ENCODE measurements at places on chromosomes 7 and 10.

GRCh38 chr7:23468526-23469149 lies 1.7 kb downstream of the IGF2BP3 start:
- peak; percentile 35 for DNase-seq

DNA sequence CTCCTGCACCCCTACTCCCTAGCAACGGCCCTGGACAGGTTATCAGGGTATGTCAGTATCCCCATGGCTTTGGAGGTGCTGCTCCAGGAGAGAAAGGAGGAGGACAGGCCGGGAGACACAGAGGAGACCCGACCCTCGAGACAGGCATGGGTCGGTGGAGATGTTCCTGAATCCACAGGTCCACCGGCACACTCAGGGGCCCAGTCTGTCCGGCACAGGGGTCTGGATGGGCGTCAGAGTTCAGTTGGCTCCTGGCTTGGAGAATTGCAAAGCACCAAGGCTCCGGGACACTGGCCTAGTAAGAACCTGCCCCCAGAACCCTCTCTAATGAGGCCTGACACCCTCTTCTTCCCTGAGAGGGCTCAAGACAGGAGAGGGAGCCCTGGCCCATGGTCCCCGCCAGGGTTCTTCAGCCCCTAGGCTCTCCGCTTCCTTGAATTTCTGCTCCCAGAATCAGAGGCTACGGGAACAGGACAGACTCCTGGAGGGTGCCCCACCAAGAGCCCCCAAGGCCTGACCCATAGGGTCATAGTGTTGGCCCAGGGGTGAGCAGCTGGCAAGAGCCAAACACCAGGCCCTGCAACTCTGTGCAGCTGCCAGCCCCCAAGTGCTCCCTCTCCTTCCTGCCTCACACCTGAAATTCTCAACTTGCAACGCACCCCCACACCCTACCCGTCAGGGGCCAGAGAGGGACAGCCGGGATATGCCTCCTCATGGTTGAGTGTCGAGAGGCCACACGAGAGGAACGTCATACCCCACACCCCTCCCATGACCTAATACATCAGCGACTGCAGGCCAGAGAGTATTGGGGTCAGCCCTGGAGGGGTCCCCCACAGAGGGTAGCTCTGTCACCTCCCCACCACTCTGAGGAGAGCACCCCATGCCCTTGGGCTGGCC lies 5.5 kb upstream of the IRF5 start:
- no peak for DNase-seq

GRCh38 chr7:137169282-137169698 lies 174.2 kb downstream of the PTN start:
- DNase-seq: no peak

- DNase-seq: no peak
Observed at GRCh38 chr10:28169525-28169924, 133.3 kb downstream of the MPP7 start.

DNA sequence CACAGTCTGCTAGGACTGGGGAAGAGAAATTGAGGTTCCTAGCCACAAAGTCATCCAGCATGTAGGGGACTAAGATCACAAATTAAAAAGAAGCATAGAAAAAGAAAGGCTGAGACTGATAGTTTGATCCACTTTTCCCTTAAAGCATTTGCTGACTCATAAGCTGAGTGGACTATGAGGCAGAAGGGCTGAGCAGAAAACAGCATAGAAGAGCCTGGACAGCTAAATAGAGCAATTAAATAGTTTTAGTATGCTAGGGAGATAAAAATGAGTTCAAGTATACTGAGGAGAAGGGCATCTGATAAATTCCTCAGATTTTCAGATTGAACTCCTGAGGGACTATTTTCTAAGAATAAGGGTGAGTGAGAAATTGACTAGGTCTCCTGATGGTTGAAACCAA lies 155.9 kb upstream of the EGR2 start:
- DNase-seq: no peak

DNA sequence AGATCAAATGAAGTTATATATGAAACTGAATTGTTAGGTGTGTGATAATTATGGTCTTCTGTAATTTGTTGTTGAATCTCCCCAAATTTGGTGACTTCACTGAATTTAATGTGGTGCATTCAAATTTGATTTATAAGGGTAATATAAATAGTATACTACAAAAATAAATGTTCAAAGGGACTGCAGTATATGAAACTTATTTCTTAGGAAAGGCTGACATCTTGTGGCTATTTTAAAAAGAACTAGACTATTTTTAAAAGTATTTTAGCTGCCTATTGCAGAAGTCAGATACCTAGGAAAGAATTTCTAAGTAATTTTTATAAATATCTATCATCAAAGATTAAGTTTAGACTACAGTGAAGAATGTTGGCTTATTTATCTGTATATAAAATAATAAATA lies 36.6 kb downstream of the ATRNL1 start:
- DNase-seq: no peak

- DNase-seq: peak; percentile 3
Observed at GRCh38 chr10:90319188-90319914, 538.5 kb downstream of the HTR7 start.

- no peak for DNase-seq
Observed at GRCh38 chr10:12685261-12686058, 316.1 kb downstream of the CCDC3 start.

DNA sequence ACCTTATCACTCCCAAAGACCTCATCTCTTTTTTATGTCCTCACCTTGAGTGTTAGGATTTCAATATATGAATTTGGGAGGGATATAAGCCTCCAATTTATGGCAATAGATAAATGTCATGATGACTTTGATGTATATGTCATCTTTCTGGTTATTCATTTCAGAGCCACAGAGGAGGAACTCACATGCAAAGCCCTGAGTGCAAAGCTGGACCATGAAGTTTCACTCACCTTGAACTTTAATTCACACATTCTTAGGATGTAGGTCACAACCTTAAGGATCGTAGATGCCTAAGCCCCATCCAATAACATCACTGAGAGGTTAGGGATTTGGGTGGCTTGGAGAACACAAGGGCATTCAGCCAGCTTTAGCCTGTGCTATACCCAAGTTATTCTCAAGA lies 81.9 kb upstream of the ZPBP start:
- no peak for DNase-seq

- no peak for DNase-seq
Observed at GRCh38 chr10:12455766-12456165, 106.4 kb downstream of the CAMK1D start.

GRCh38 chr10:79266543-79267312 lies 80.5 kb upstream of the PPIF start:
- DNase-seq: peak; percentile 22

DNA sequence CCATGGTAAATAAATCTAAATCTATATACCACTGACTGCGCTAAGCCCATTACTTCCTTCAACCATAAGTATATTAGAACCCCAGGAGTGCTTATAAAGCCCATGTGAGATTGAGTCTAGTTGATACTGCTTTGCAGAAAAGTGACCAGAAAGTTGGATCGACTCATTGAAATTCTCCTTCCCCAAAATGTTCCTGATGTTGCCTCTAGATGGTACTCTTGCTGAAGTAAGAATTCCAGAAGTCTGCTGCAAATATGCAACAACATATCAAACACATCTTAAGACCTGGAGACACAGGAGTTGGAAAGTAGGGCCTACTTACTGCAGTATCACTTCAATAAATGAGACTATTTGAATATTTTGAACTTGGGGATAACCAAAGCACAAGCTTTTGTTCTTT lies 550.8 kb downstream of the IPMK start:
- no peak for DNase-seq

DNA sequence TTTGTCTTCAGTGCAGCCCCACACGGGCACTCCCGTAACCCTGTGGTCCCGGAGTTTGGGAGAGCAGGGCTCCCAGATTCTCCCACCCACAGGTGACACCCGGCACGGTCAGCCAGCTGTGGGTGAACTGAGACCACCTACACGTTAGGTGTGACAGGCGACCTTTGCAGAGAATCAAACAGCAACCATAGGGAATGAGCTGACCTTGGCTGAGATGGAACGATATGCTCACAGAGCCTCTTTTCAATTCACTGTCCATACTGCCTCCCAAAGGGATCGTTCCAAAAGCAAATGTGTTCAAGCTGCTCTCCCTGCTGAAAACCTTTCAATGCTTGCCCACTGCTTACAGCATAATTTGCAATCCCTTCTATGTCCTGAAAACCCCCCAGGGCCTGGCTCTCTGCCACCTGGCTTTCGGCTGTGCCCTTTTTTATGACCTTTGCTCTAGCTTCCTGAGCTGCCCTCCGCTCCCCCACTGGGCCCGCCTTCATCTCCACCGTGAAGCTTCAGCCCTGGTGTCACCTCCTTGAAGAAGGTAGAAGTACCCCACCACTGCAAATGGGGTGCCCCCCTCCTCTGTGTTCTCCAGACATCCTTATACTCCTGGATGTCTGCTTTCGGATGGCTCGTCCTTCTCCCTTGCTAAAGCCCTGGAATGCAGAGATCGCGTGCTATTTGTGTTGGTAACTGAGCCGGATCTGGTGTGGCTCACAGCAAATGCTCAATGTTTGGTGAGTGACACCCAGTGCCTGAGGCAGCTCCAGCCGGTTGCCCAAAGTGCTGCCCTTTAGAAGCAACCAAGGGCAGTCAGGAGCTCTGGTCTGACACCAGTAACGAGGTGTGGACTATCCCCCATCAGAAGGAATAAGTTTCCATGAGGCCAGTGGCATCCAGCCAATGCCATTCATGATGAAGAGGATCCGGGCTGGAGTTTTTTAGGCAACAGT lies 90.4 kb downstream of the KIAA1549 start:
- no peak for DNase-seq

- DNase-seq: no peak
Observed at GRCh38 chr10:16728266-16728665, 89.0 kb downstream of the RSU1 start.

DNA sequence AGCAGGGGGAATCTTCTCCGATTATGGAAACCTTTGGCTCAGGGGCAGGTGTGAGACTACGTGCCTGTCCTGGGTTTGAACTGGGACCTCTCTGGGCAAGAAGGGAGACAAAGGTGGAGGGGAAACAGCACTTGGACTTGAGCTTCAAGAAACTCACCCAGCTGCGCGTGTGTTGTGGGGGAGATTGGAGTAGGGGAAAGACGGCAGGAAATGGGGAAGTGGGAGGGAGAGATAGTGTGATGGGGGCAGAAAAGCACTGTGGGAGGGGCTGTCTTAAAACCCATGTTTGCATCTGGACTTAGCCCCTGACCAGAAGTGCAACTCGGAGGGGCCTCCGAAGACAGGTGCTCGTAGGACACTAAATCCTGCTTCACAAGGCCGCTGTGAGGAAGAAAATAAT lies 107.0 kb downstream of the HIP1 start:
- DNase-seq: no peak

- no peak for DNase-seq
Observed at GRCh38 chr10:60390224-60390626, 550 bp upstream of the ANK3 start.

GRCh38 chr10:102408728-102409603 lies 9.6 kb downstream of the PSD start:
- peak; percentile 87 for DNase-seq

GRCh38 chr7:35529713-35530112 lies 165.2 kb downstream of the HERPUD2 start:
- no peak for DNase-seq

GRCh38 chr10:28652703-28653102 lies 24.6 kb upstream of the BAMBI start:
- no peak for DNase-seq

DNA sequence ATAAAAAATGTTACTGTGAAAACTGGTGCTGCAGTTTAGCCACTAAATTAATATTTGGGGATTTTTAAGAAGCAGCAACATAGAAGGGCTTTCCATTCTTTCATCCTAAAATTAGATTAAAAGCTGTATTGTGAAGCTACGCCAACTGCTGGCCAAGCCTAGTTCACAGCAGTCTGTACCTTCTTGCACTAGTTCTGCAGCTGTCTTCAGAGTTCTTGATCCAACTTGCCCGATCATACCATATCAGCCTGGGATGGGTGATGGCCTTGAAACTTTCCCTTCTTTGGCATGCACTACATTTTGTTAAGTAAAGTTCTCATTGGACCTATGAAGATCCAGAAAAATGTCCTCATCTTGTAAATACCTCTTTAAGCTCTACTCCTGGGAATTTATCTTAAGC lies 20.3 kb upstream of the PANK1 start:
- DNase-seq: no peak

DNA sequence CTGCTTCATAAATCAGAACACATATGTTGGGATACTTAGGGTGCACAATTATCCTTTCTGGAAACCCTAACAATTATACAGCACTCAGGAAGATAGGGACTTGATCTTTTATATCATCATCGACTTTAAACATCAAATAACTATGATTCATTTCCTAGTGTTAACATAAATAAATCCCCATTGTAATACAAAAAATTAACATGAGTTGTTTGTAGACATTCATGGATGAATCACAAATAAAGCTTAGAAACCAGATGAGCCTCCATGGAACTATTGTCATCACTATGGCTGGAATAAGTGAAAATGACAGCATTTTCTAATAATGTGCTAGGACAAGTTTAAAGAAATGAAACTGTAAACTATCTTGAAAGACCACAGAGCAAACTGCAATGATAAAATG lies 821.7 kb downstream of the GATA3 start:
- DNase-seq: no peak

DNA sequence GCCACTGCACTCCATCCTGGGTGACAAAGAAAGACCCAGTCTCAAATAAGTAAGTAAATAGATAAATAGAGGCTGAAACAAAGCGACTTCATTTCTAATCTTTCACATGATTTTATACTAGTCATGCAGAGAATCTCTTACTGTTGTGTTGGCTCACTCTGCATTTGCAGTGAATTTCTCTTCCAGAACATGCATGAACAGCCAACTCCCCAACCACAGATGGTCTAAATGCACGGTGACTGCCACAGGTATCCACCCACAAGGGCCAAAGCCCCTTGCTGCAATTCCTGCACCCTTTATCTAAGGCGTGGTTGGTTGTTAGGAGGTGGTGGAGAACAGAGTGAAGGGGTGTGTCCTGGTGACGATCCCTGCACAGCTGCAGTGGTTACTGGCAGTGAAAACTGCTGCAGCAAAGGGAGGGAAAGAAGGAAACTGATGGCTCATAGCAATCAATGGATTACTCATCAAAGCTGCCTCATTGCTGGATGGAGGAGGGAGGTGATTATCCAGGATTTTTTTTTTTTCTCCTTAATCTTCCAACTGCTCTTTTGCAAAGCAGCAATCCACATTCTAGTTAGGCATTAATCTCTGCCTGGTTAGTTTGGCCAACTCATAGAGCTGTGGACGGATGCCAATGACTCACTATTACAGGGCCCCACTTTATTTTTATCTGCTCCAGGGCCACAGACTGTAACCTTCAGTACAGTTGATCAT lies 50.6 kb downstream of the PRTFDC1 start:
- DNase-seq: peak; percentile 39

DNA sequence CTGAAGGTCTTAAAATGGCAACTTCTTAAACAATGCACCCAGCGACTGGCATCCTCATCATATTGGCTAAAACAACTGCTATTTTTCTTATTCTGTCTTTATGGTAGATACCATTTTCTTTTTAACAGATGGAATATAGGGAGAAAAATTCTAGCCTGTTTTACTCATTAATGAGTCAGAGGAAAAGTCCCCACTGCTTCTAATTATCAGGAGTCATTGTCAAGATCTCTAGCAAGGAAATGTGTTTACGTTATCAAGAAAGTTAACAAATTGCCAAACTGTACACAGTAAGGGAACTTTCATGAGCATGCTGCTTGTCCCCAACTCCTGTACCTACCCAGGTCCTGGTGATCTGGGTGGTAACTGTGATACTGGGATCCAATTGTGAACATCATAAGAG lies 117.7 kb upstream of the KIAA1217 start:
- no peak for DNase-seq

- no peak for DNase-seq
Observed at GRCh38 chr7:118948508-118948907, 724.0 kb downstream of the ANKRD7 start.

GRCh38 chr10:110036640-110037039 lies 28.9 kb downstream of the ADD3 start:
- DNase-seq: no peak

Measured in activated CD4-positive, alpha-beta T cell treated with anti-CD3 and anti-CD28 coated beads for 48 hours (primary cell).